Transverse colon (tissue), 4 donors: ENCODE measurements at places on chromosomes 2 and 18. TPM values are rescaled to one million over a fixed set of nuclear protein-coding genes. Genes with fewer than 3 reads are reported as not detected.

- DNase-seq, result no peak
These were observed 55.3 kb downstream of the OSBPL1A start for GRCh38 chr18:24342347-24342746.

RAPGEF4 gene
- 2.2 TPM for total RNA-seq

DNA sequence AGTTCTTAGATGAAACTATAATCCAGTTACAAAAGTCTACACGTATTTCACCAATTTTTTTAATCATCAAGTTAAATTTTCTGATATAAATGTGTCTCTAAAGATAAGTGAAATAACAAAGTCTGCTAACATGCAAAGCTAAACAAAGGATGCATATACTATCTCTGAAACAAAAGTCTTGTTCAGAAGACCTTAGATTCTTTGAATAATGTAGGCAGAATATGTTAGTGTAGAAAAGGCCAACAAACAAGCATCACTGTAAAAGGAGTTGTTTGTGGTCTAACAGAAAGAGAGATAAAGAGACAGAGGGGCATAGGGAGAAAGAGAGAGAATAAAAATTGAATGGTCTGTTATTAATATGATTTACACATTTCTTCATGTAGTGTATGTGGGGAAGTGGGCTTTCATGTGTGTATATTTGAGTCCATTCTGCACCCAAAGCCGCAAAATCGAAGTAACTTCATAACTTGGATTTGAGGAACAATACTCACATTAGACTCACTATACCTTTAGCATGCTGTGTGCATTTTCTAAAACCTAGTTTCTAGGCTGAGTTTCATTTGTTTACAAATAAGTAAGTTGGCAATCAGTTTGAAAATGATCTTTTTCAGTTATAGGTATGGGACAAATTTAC is 734.8 kb upstream of the REG3G start:
- no peak for DNase-seq

DNA sequence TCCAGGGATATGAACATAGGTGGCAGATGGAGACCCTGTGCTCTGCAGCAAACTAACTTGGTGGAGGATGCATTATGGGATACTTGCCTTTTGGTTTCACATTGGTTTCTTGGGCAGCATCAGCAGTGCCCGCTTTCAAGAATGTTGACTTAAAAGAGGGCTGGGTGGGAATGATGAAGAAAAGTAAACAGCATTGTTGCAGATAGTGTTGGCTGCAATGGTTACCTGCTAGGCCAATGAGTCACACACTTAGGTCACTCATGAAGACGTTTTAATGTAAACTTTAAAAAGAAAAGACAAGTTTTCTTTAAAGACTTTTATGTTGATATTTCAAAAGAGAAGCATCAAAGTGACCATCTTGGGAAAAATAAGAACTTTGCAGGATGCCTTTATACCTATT is 26.1 kb upstream of the FAM237A start:
- DNase-seq, result no peak

GRCh38 chr18:61502472-61502871 is 169.2 kb downstream of the CDH20 start:
- DNase-seq, result peak; percentile 17

- no peak for DNase-seq
These were observed 11.4 kb upstream of the CTIF start for GRCh38 chr18:48527461-48527860.
